ENCODE measurements at places on chromosomes 11 and 22.

DNA sequence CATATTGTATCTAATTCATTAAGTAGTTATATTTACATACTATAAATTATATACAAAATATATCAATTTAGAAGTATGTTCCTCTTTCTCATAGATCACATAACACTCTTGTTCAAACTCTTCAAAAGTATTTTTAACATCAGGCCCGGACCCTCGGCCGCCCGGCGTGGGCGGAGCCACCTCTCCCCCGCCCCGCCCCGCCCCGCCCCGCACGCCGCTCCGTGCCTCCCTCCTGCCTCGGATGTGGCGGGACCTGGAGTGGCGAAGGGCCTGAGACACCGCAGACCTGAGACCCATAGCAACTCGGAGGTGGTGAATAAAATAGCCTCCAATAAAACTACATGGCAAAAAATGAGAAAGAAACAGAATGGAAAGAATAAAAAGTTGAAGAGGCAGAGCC is 105.9 kb upstream of the BDNF start:
- DNase-seq: no peak

DNA sequence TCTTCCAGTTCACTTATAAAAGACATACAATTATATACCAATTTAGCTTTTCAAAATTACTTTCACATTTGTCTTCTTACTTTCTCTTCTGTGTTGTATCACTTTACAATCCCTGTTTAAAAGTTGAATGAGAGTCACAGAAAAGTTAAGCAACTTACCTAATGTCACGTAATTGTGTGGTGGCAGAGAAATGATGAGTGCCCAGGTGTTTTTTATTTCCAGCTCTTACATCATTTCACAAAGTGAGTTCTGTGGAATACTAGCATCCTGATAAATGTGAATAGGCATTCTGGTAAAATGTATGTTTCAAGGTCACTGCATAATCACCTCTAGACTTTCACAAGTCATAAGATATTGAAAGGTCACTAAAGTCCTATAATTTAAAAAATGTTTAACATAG is 133.0 kb upstream of the FIBIN start:
- no peak for DNase-seq

- no peak for DNase-seq
These were observed 40.3 kb upstream of the OR5D13 start for GRCh38 chr11:55732936-55733335.

GRCh38 chr11:62752994-62753735 is 795 bp downstream of the ZBTB3 start:
- DNase-seq: peak; percentile 4

DNA sequence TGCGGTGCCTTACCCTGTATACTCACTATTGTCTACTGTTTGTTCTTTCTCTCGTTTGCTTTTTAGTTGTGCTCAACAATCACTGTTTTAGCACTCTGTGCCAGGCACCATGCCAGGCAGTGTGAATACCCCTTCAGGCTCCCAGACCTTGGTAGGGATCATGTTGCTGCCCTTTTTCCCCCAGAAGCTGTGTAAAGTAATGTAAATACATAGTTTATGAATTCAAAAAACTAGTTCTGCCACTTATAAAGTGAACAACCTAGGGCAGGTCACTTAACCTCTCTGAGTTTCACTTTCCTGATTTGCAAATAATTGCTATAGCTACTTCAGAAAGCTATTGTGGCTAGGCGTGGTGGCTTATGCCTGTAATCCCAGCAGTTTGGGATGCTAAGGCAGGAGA is 81.0 kb upstream of the CTSC start:
- no peak for DNase-seq

GRCh38 chr11:20599221-20600019 is at the start of gene SLC6A5:
SLC6A5 (plus strand) TSS chr11:20599608; CDS start chr11:20599673, 65 bp downstream.
- no peak for DNase-seq

DNA sequence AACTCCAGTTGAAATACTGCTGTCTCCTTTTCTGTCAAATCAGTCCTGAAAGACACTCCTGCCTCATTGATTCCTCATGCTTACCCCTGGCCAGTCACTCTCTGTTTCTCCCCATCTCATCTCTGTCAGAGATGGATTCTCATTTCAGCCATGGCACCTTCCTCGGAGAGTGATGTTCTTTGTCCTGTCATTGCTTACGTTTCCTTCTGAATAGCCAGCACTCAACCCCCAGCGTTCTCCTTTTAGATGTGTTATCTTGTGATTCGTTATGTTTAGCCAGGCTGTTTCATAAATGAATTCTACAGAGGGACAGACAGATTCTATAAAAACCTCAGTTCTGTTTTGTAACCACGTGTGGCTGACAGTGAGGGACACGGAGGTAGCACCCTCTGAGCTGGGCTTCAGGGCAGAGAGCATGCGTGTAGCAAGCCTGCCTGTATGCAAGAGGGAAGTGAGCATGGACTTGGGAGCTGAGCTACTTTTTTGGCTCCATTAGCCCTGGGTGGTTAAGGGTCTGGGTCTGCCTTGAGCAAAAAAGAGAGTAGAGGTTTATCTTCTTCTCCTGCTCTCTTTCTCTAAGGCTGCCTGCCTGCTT is 354.6 kb downstream of the DDX10 start:
- no peak for DNase-seq

DNA sequence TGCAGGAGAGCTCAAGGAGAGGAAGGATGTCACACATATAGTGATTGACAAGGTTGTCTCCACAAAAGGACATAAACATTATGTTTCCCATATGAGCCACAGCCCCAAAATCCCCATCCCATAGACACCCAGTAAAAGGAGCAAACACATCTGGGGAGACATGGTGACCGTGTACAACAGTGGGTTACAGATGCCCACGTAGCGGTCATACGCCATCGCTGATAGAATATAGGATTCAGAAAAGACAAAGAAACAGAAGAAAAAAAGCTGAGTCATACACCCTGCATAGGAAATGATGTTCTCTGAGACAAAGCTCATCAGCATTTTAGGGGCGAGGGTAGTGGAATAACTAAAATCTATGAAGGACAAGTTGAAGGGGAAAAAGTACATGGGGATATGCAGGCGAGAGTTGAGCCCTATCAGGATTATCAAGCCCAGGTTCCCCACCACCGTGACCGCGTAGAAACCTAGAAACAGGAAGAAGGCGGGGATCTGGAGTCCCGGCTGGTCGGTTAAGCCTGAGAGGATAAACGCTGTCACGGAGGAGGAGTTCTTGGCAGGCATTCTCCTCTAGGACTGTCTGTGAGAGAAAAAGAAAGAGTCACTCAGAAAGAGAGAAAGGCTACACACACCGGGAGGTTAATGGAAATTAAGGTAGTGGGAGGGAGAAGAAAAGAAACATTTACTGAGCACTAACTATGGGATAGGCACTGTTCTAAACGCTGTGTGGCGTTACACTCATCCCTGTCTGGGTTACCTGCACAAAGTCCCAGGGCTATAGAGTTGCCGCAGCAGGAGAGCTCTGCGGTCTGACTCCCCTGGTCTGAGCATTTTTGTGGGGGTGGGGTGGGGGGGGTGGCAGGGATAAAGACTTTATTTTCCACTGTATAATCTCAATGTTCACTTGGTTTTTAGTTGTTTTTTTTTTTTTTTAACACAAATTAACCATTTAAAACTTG is 36.1 kb upstream of the OR8B8 start:
- DNase-seq: no peak

GRCh38 chr11:109968299-109968698 is 124.9 kb upstream of the ZC3H12C start:
- no peak for DNase-seq

DNA sequence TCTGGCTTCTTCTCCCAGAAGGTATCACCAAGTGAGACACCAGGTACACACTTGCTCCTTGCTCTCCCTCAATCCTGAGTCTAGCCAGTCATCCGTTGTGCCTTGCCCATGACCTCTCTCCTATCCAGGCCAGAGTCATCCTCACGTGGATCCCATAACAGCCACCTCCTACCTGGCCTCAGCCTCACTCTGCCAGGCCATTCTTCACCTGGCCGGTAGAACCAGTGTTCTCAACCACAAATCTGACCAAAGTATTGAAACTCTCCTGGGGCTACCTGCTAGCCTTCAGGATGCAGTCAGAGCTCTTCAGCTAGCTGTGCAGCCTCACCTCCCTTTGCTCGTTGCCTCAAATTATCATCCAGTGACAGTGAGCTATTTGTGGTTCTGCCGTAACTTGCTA is 37.7 kb downstream of the CHRDL2 start:
- DNase-seq: no peak

GRCh38 chr11:61028135-61028729 is 56.8 kb downstream of the CD6 start:
- no peak for DNase-seq

DNA sequence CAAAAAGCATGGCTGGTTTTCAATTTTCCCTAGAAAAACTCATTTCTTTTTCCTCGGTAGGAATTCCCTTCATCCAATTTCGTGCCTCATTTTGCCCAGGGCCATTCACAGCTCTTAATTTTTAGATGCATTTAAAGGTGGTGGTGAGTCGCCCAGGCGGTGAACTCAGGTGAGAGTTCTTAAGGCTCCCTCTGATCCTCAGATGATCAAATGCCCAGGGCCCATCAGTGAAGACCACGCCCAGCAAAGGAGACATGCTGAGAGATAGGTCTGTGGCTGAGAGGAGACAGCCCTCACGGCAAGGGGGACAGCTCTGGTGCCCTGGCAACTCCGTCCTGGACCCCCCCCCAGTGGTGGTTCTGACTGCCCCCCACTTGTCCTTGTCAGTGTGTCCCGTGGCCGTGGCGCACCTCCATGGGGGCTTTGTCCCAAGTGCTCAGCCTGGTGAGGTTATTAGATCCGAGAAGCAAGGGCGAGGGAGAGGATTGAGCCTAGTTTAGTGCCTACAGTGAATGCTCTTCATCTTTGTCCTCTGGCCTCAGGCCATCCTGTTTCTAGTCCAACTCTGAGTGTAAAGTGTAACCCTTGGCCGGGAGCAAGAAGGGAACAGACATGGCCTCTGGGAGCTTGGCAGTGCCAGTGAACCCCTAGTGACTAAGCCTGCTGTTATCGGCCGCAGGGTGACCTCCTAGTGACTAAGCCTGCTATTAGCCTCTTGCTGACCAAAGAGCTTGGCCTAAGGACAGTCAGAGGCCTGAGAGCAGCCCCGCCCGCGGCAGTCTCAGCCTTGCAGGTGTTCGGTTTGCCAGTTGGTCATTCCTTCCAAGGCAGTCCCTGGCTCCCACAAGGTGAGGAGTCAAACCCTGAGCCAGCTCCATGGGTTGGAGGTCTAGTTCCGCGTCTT is 83.5 kb downstream of the CTTN start:
- no peak for DNase-seq

DNA sequence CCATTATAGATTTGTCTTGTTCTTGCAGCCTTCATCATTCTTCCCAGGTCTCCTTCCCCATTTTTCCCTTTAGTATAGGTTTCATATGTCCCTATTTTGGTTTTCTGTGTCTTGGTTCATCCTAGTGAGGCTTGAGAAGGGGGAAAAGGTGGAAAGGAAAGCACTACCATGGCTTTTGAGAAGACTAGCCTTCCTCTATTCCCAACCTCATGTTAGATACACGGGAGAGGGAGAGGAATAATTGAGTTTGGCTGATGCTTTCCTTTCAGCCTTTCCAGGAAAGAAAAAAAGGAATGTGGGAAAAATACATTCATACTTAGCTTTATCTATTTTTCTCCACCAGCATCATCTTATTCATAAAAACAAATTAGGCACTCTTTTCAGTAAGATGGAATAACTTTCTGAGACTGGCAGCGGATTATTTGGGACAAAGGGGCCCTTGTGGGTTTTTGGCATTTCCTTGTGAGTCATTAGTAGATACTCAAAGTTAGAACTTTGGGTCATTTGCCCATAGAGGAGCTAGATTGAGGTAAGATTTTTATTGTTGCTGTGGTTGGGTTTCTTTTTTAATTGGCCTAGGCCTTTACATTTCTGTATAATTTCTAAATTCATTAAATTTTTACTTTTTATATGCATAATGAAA is 23.8 kb downstream of the CAPRIN1 start:
- no peak for DNase-seq

GRCh38 chr11:72239849-72240460 is 4.0 kb downstream of the PHOX2A start:
- DNase-seq: no peak

DNA sequence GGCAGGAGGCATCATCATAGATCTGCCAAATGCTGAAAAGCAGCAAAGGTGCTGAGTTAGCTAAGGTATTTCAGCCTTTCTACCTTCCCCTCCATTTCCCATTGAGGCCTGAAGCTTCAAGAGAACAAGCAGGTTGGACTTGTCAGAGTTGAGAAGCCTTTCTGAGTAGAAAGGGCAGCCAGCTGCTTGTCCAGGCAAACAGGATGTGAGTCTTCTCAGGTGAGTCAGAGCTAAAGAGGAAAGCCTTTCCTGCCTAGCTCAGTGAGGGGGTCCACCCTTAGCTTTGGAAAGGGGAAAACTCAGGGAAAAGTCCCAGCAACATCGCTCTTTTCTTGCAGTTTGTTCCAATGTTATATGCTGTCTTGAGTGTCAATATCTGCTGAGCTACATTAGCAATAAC is 13.2 kb upstream of the MPZL2 start:
- DNase-seq: no peak

- DNase-seq: no peak
These were observed 34.2 kb downstream of the EXPH5 start for GRCh38 chr11:108559340-108559739.

GRCh38 chr11:74023276-74023675 is 14.4 kb upstream of the UCP3 start:
- DNase-seq: no peak

GRCh38 chr11:2564008-2564530 is 119.3 kb downstream of the KCNQ1 start:
- DNase-seq: no peak

- DNase-seq: no peak
These were observed 51.7 kb downstream of the ZNF143 start for GRCh38 chr11:9512370-9513019.

GRCh38 chr11:72038491-72038890 is 39.8 kb downstream of the IL18BP start:
- DNase-seq: peak; percentile 80

DNA sequence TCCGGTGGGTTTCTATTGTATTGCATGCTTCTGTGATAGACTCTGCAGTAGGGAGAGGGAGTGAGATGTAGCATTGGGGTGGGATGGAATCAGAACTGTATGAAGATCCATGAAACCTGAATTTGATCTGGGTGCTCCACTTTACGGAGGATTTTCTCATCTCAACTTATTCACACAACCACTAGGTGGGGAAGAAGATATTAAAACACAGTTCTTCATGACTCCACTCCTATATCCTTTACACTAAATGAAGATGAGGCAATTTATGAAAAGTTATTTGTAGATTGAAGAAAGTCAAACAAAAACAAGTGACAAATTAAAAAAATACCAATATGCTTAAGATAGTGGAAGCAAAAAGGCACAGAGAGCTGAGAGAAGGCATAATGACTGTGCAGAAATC is 92.6 kb upstream of the PDGFD start:
- DNase-seq: no peak

GRCh38 chr11:8841899-8842298 is 69.1 kb upstream of the AKIP1 start:
- no peak for DNase-seq

GRCh38 chr22:43253839-43254238 is 66.9 kb upstream of the TTLL12 start:
- DNase-seq: no peak

GRCh38 chr22:28333088-28333487 is 346.6 kb downstream of the TTC28 start:
- no peak for DNase-seq

- DNase-seq: no peak
These were observed 107.3 kb upstream of the LMO1 start for GRCh38 chr11:8370812-8371515.

All from hematopoietic multipotent progenitor cell treated with erythropoietin and hydrocortisone succinate and interleukin-3 and kit ligand, for 17 days (in vitro differentiated cells).